Tongue (tissue), 3 donors: ENCODE measurements at places on chromosomes 5 and 9. TPM values are rescaled to one million over a fixed set of nuclear protein-coding genes. Genes with fewer than 3 reads are reported as not detected.

- DNase-seq = no peak
These were observed 29.5 kb downstream of the PPARGC1B start for GRCh38 chr5:149759563-149759962.

DNA sequence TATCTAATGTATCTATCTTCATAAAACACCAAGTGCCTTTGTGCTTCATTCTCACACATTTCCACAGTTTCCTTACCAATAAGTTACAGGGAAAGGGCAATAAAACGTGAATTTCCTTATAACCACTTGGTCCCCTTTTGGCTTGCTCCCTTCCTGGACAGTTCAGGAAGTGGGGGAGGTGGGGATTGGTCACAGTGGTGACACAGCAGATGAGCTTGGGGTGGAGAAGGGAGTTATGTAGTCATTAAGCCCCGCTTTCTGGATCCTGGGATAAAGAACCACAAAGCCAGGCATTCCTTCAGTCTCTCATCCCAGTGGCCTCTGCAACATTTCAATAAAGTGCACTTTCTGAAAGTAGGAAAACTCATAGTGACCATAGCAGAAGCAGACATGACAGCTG, 47.1 kb upstream of the FYB1 start:
- no peak for DNase-seq

- DNase-seq = peak; percentile 43
These were observed 102.2 kb downstream of the INIP start for GRCh38 chr9:112615584-112616266.

The DRD1 gene
- 0.21 TPM for total RNA-seq

DNA sequence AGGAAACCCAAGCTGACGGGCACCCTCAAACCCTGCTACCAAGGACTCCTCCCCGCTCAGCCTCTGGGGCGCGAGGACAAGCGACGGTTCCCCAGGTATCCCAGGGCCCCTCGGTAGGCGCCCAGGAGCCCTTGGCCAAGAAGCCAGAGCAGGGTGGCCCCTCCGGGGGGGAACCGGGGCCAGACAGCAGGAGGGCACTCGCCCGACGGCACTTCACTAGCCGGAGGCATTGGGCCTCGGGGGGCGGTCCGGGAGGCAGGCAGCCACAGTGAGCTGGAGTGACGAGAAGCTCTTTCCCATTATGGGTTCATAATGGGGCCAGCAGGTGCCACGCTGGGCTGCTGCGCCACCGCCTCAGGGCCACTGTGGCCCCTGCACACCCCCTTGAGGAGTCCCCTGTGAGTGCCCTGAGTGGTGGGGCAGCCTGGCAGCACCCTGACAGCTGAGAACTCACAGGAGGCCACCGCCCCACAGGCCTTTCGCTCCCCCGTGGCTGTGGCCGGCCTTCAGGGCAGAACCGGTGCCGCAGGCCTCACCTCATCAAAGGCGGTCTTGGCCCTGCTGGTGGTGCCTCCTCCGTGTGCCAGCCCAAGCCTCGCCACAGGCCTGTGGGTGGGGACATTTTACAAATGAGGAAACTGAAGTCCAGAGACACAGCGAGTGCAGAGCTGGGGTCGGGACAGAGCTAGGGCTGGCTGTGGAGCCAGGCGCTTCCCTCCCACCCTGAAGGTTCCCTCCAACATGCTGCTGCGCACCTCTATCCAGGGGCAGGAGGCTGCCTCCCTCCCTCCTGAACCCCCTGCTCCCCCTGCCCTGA, 68.7 kb downstream of the PSMB7 start:
- DNase-seq = no peak

- DNase-seq = peak; percentile 4
These were observed 1740.9 kb upstream of the CDH9 start for GRCh38 chr5:28779161-28779754.

The LMBRD2 gene
- total RNA-seq = 41.0 TPM

GRCh38 chr9:5509573-5509972, 758 bp upstream of the PDCD1LG2 start:
- DNase-seq = no peak

The JAK2 gene
- total RNA-seq = 25.2 TPM

- DNase-seq = peak; percentile 56
These were observed 1.4 kb upstream of the CERCAM start for GRCh38 chr9:128419061-128419925.

DNA sequence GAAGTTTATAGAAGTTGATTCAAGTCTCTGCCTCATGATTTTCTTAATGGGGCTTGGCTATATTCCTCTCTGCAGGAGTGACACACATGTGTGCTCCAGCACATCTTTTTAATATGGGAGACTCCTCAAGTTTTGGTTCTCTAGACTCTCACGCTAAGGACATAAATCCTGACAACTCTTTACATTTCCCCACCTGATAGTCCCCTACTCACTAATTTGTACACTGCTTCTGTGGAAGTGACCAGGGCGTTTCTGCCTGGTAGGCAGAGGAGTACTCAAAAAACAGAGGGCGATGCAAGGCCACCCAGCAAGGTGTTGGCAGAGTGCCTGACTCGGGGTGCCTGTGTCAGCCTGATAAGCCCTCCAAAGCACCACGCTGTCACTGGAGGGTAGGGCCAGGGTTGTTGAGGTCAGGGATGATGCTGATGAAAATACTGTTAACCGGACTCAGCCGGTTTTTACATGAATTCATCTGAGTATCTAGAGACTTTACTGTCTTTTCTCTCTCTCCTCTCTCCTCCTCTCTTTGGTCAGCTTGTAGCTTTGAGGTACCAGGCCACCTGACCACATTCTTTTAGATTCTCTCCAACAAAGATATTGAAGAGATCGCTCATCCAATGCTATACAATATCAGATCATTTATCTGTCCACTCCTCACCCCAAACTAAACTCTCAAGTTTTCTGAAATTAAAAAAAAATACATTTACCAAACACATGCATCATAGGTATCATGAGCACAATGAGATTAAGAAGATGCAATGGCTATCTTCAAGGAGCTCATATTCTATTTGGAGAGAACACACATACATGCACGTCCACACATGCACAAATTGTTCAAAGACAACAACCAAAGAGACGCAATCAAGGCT, 205.2 kb downstream of the PIK3R1 start:
- peak; percentile 62 for DNase-seq

The CDX1 gene
- total RNA-seq = 0.31 TPM

The NIM1K gene
- 1.0 TPM for total RNA-seq

The RANBP3L gene
- 8.4 TPM for total RNA-seq

The SPATA31D1 gene
- total RNA-seq = not detected

- no peak for DNase-seq
These were observed 21.2 kb downstream of the LVRN start for GRCh38 chr5:115983519-115983918.

- DNase-seq = no peak
These were observed 11.8 kb downstream of the RBM18 start for GRCh38 chr9:122252796-122253195.

The CEP120 gene
- 22.4 TPM for total RNA-seq

DNA sequence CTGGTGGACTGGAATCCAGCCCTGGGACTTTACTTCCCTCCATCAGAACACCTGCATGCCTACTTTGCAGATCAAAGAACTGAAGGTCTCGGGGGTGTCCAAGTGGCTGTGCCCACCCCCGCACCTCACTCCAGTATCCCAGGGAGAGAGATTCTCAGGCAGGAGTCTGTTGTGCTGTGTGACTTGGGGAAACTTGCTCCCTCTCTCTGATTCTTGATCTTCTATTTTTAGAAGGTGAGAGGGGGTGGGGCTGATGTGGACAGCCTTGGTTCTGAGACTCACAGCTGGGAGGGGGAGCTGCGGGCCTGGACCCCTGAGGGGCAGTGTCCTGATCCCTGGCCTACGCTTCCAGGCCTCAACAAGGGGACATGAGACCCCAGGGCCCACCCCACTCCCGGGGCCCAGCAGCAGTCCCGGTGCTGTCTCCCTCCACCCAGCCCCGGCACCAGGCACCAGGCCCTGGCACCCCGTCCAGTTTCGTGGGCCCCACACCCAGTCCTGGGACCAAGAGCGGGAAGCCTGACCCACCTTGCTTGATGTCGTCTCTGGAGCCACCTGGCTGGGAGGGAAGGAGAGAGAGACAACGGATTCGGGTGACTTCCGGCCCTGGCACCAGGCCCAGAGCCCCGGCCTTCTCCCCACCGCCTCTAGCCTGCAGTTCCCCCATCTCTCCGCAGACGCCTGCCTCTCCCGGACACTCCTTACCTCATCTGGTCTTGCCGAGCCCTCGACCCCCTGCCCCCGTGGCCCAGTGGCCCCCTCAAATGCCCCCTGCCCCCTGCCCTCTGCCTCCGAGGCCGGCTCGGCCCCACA, 74.0 kb upstream of the SPTLC1 start:
- peak; percentile 46 for DNase-seq

DNA sequence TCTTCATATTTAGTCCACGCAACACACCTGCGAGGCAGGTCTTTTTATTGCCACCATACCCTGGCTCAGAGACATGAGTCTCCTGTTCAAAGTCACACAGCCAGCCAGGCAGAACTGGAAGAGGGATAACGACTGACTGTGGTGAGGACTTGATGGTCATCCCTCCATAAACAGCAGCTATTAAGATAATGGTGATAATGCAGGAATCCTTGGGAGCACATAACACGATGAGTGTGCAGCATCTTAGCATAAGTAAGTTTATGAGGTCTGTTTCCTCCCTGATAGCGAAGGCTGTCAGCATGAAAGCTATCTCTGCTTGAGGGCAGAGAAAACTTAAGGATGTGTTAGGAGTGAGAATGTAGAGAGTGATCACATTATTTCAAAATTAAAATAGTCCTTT, 30.9 kb downstream of the KCTD16 start:
- DNase-seq = no peak

GRCh38 chr5:68994645-68995044, 99.2 kb upstream of the SLC30A5 start:
- peak; percentile 29 for DNase-seq

DNA sequence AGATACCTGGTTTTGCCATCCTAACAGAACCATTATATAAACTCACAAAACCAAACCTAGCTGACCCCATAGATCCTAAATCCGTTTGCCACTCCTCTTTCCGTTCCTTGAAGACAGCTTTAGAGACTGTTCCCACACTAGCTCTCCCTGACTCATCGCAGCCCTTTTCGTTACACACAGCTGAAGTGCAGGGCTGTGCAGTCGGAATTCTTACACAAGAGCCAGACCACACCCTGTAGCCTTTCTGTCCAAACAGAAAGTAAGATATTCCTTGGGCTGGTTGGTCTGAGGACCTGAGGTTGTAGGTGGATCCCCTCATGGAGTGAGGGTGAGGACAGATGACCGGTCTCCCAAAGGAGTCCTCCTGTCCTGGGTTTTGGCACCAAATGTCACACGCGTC, 56.7 kb upstream of the NAA35 start:
- no peak for DNase-seq

The SGCD gene
- 169 TPM for total RNA-seq

GRCh38 chr5:34550247-34550646, 105.9 kb upstream of the RAI14 start:
- DNase-seq = peak; percentile 72

- no peak for DNase-seq
These were observed 96.5 kb upstream of the PITX1 start for GRCh38 chr5:135130261-135131215.

DNA sequence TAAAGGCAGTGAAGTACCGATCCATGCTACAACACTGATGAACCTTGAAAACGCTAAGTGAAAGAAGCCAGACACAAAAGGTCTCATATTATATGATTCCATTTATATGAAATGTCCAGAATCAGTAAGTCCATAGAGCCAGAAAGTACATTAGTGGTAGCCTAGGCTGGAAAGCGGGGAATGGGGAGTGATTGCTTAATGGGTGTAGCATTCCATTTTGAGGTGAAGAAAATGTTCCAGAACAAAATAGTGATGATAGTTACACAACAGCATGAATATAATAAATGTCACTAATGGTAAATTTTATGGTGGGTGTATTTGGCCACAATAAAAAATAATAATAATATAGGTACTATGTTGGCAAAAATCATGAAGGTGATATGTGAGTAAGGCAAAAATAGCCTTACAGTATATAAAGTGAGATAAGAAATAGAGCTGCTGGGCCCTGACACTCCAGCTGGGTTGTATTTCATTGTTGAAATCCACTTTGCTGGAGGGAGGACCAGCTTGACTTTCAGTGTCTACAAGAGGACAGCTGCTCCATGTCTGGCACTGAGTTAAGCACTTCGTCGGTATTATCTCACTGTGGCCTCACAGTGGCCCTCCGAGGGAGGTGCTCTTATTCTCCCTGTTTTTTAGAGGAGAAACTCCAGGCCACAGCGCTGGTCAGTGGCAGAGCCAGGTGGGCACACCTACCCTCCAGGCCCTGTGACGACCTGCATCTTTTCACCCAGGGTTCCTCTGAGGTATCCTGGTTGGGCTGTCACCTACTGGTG, 22.4 kb upstream of the ANGPTL2 start:
- peak; percentile 76 for DNase-seq

The SH3GL2 gene
- total RNA-seq = 0.21 TPM

The ADAMTS2 gene
- total RNA-seq = 61.1 TPM

- no peak for DNase-seq
These were observed 70.1 kb upstream of the PANK3 start for GRCh38 chr5:168649306-168649705.

DNA sequence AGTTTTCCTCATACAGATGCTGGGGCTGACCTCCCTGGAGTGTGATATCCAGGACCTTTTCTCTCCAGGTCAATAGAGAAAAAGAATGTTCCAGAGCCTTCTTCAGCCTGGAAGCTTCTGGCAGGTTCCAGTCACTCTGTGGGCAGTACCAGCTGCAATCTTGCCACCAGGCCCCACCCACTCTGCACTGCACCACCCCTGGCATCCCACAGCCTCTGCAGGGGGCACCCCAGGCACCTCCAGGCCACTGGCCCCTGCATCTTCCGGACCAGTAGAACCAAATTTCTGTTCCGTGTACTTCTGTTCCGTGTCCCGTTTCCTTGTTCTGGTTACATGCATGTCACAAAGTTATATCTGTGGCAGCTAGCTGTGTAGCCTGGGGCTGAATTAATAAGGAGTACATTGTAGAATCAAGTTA, 83.3 kb upstream of the ZBTB43 start:
- DNase-seq = no peak

DNA sequence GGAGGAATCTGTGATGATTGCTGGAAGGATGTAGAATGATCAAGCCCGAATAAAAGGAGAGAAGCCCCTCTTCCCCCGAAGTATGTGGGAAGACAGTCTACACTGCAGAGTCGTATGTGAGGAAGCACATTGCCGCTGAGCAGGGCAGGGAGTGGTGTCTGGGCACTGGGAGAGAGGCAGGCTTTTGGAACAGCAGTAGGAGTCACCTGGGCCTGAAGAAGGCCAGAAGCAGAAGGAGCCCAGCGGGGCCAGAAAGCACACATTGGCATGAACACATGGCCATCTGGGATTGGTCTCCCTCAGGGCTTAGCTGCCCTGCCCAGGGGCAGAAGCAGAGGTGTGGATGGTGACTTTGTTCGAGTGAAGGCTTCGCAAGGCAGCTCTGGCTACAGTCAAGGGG, 162.8 kb downstream of the ERCC6L2 start:
- DNase-seq = no peak

The SLC25A25 gene
- 39.2 TPM for total RNA-seq

The HABP4 gene
- 14.6 TPM for total RNA-seq

The AK8 gene
- total RNA-seq = 0.31 TPM
